ENCODE measurements at places on chromosomes 16 and 17. TPM values are rescaled to one million over a fixed set of nuclear protein-coding genes. Genes with fewer than 3 reads are reported as not detected.

DNA sequence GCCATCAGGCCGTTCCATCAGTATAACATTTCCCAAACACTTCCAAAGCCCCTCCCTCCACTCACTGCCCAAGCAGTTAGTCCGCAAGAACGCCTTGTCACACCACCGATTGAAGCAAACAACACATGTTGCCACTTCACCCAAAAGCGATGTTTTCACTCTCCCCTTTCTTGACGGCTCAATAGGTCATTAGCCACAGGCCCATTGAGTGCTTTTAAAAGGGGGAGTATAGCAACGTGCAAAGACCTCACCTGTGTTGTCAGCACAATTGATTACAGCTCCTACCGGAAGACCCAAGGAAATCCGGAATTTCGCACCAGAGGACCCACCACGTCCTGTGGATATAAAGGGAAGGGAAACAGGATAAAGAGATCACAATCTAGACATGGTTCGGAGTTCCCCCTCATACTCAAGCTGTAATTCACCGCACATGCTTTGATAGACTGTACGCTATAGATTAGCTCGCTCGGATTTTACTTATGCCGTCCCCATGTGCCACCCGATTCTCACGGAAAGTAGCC lies 690 bp downstream of the RPL23 start:
- DNase-seq, result no peak

DNA sequence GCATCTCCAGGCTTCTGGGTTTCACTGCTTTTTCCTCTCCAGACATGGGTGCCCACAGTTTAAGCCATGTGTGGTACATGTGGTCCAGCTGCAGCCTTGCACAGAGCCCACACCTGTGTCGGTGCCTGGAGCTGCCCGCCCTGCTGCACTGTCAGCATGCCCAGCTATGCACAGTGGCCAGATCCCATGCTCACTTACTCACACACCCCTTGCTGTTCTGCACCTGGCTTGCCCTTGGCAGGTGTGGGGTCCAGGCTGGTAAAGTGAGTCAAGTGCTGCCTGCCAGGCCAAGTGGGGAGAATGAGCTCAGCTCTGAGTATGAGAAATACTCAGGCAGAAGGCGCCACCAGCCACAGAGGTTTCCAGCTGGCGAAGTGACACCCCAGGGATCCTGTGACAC lies 739.9 kb downstream of the CDH11 start:
- DNase-seq, result no peak

Gene TLCD1
- not detected for total RNA-seq

GRCh38 chr17:51036084-51036483 lies 84.6 kb downstream of the SPAG9 start:
- no peak for DNase-seq

Gene MTSS2
- total RNA-seq, result 19.3 TPM

Gene VEZF1
- 50.6 TPM for total RNA-seq

GRCh38 chr17:6254036-6254435 lies 180.9 kb downstream of the AIPL1 start:
- DNase-seq, result no peak

GRCh38 chr16:19923396-19923795 lies 38.7 kb upstream of the GPRC5B start:
- DNase-seq, result no peak

- DNase-seq, result no peak
Observed at GRCh38 chr16:15967655-15968315, 18.4 kb downstream of the ABCC1 start.

DNA sequence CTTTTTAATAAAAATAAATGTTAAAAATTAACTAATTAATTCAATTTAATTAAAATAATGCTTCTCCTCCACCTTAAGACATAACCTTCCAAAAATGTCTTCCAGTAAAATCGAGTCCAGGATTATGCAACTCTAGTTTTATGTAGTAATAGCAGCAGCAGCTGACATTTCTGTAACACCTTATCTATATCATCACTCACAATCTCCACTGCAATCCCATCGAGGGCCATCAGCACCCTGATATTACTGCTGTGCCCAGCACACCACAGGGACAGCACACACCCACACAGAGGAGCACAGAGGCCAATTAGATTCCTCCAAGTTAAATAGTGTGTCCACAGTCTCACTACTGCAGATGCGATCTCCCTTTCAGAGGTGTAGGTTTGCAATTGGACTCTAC lies 2.9 kb downstream of the RPH3AL start:
- no peak for DNase-seq

Gene TNFRSF13B
- 0.48 TPM for total RNA-seq

- no peak for DNase-seq
Observed at GRCh38 chr16:85091522-85091910, 20.8 kb downstream of the CIBAR2 start.

- no peak for DNase-seq
Observed at GRCh38 chr16:12228602-12229499, 252.3 kb downstream of the SNX29 start.

DNA sequence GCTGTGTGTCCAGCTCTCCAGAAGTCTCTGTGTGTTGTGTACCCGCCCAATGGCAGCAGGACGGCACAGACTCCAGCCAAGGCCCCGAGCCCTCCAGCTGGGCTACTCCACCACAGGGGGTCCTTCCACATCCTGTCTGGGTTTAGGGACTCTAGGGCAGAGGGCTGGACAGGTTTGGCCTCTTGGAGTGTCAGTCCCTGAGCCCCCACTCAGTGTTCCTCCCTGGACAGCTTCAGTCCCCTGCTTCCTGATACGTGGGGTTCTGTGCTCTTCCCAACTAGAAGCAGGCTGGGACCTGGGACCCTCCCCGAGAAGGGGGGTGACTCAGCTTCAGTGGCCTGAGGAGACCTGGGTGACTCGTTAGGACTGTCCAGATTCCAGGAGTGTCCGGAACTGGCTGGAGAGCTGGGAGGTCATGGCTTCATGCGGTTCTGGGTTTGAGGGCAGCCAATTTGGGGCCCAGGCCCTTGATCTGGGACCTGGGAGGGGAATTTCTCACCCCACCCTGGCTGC lies 4.2 kb downstream of the CDK3 start:
- DNase-seq, result no peak

DNA sequence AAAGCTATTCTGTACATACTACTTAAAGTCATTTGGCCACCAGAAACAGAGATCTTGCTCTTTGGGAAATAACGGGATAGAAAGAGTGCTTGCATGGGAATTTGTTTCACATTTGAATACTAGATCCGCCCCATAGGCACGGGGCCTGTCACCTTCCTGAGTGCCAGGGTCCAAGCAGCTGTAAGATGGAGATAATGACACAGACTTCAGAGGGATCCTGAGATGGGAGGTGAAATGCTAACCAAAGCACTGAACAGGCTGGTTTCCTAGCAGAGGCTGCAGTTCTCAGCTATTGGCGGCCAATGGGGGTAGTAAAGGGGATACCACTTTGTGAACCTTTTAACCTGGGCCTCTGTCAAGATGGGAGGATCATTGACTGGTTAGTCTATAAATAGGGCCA lies 225.4 kb downstream of the IRF8 start:
- no peak for DNase-seq

GRCh38 chr16:51201604-51202003 lies 50.5 kb upstream of the SALL1 start:
- no peak for DNase-seq

DNA sequence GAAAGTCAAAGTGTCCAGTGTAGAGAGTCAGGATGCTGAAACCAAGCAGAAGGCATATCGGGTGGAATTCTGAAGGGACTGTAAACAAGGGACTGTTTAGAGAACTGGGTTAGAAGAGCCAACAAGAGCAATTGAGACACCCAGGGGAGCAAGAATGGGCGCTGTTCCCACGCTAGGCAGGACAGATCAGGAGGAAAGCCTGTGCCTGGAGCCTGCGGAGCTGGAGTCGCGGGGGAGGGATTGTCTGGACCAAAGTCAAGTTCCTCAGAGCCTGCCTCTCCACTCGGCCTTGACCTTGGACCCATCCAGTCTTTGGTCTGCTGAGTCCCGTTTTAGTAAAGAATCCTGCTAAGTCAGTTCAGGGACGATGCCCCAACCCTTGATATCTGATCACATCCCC lies 14.7 kb upstream of the KLHL36 start:
- DNase-seq, result no peak

DNA sequence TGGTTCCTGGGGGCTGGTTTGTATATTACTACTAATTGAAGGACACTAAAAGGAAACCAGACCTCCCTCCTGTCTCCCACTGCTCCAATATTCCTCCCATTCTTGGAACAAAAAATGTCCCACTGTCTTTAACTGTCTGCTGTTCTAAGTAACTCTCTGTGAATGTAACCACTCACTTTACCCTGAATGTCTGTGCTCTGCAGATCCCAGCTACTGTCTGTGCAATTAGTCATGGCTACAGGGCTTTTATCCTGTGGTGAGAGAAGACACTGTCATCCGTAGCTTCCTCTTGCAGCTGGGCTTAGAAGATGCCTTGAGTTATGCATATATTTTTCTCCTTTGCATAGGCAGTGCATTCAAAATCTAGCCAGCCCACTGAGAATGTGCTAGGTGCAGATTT lies 853.8 kb downstream of the CDH8 start:
- no peak for DNase-seq

Gene SEBOX
- not detected for total RNA-seq

- no peak for DNase-seq
Observed at GRCh38 chr17:20244671-20245070, 222.7 kb downstream of the LGALS9B start.
